ENCODE measurements at places on chromosomes 12 and 14.

DNA sequence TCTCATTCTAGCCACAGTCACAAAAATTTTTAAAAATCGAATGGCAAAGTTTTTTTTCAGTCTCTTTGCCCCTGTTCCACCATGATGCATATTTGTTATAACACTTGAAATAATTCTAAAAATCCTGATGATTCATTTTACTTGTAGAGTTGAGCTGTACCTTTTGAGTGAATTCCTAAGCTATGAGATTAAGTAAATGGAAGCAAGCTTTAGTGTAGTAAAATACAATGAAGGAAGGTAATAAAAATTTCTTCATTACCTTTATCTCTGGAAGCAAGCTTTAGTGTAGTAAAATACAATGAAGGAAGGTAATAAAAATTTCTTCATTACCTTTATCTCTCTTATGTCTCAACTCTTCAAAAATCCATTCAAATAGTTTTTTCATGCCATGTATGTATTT is 46.1 kb downstream of the TMTC3 start:
- DNase-seq, result no peak

DNA sequence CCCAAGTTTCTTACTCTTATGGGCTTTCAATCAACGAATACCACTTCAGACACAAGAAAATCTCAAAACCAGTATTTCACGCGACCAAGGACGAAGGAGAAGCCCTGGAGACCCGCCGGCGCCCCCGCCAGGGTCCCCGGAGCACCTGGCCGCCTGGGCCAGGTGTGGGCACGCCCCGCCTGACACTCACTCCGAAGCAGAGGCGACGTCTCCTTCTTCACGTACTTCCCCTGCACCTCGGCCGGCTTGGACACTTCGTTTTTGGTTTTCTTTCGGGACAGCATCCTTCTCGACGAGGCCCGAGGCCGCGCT is 466 bp downstream of the SAV1 start:
- DNase-seq, result no peak

DNA sequence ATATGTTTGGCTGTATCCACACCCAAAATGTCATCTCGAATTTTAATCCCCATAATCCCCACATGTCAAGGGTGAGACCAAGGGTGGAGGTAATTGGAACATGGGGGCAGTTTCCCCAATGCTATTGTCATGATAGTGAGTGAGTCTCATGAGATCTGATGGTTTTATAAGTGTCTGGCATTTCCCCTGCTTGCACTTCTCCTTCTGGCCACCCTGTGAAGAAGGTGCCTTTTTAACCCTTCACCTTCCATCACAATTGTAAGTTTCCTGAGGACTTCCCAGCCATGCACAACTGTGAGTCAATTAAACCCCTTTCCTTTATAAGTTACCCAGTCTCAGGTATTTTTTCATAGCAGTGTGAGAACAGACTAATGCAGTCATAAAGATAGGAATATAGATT is 216.7 kb upstream of the SSTR1 start:
- no peak for DNase-seq

GRCh38 chr12:107661830-107662229 is 23.8 kb upstream of the PWP1 start:
- no peak for DNase-seq

- no peak for DNase-seq
These were observed 120.7 kb downstream of the C12orf75 start for GRCh38 chr12:105451211-105451610.

GRCh38 chr14:103085106-103086091 is 1.4 kb downstream of the LBHD2 start:
- DNase-seq, result no peak

- no peak for DNase-seq
These were observed 1202.3 kb downstream of the BCL11B start for GRCh38 chr14:98069712-98070171.

- no peak for DNase-seq
These were observed 42.6 kb downstream of the TRAF3 start for GRCh38 chr14:102819747-102820330.

GRCh38 chr12:107449891-107450290 is 235.7 kb upstream of the PWP1 start:
- no peak for DNase-seq

DNA sequence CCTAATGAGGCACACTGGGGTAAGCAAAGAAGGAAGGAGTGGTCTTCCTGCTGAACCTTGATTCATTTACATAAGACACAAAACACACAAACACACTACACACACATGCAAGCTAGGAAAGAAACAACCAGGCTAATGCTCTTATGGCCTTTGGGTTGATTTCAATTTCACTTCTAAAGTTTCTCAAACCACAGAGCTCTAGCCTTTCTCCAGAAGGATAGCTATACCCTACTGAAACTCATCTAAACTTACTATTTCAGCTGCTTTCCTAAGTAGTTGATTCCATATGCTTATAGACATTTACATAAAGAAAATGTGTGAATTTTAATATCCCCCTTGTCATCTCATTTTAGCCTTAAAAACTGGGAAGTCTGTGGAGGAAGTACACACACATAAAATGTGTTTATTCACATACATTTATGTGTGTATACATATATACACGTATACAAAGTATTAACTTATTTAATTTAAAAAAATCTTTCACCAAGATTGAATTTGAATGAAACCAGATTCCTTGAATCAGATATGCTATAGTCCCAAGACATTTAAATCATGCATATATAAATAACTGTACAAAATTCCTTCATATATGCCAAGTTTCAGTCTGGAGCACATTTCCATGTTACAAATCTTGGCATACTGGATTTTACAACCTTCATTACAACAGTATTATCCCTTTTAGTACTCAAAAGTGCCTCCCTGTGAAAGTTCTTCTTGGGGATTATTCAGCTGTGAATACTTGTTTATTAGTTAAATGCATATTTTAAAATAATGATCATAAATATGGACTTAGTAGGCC is 231.8 kb upstream of the NPAS3 start:
- no peak for DNase-seq

DNA sequence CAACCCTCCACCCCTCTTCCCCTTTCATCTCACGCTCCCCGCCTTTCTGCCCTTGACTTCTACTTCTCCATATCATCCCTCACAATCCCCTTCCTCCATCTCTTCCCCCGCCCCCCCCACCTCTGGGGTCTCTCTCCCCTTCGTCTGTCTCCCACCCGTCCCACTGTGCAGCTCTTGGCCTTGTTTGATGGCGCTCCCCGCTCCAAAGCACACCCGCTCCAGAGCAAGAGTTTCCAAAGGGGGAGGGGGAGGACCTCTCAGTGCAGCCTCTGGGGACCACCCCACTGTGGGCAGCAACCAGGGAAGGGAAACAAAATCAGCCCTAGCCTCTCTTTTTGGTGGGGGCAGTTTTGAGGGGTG is 774 bp downstream of the CHGA start:
- no peak for DNase-seq

DNA sequence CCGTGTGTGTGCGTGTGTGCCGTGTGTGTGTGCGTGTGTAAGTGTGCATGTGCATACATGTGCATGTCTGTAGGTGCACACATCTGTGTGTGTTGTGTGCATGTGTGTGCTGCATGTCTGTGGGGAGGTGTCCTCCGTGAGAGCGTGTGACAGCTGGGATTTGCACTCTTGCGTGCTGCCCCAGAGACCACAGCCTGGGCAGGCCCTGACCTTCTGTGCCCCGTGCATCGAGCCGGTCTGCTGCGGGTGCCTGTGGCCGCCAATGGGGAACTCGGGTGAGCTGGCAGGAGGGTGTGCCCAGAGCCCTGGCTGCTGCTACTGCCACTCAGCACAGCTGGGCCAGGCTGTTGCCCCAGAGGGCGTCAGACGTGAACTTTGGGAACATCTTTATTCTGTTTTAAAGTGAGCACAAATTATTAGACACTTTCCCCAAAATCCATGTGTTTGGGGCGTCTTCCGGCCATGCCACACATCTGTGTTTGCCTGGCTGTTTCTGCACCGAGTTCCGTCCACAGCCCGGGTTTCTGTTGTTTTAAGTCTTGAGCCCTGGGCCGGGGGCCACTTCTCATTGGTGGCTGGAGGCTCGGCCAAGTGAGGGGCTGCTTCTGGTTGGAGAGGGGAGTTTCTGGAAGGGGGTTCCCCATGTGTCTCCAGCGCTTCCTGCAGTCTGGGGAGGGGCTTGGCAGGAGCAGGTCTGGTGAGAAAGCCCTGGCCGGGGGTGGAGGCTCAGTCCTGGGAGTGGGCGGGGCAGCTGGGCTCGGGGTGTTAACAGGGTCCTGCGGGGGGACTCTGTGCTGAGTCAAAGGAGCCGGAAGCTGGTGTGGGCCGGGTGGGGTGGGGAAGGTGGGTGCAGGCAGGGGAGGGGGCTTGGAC is 7.6 kb downstream of the CEP170B start:
- DNase-seq, result no peak
